ENCODE measurements at places on chromosomes 6 and 20.

- no peak for DNase-seq
Measured at GRCh38 chr20:60058879-60059278, 100.7 kb downstream of the CDH26 start.

DNA sequence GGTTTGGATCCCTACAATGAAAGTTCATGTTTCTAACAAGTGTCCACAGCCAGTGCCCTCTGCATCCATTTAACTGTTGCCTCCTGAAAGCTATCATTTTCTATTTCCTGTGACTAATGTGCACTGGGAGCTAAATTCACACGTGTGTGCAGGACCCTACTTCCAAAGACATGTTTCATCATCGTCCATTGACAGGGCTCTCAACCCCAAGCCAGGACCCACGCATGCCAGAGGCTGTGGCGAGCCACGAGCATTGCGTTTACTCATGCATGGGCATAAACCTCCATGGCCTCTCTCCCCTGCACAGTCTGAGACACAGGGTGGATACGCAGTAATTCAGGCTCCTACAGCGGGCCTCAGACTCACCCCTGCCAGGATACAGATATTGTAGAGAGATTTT lies 153.2 kb downstream of the MAFB start:
- no peak for DNase-seq

DNA sequence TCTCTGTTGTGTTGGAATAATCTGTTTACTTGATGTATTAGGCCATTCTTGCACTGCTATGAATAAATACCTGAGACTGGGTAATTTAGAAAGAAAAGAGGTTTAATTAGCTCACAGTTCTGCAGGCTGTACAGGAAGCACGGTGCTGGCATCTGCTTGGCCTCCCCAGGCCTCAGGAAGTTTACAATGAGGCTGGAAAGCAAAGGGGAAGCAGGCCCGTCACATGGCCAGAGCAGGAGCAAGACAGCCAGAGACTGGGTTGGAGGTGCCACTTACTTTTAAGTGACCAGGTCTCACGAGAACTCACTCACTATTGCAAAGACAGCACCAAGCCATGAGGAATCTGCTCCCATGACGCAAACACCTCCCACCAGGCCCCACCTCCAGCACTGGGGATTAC lies 50.6 kb upstream of the FUCA2 start:
- no peak for DNase-seq

GRCh38 chr6:142463988-142464387 lies 162.2 kb downstream of the ADGRG6 start:
- DNase-seq: no peak

GRCh38 chr6:128276311-128276710 lies 244.1 kb downstream of the PTPRK start:
- DNase-seq: no peak

DNA sequence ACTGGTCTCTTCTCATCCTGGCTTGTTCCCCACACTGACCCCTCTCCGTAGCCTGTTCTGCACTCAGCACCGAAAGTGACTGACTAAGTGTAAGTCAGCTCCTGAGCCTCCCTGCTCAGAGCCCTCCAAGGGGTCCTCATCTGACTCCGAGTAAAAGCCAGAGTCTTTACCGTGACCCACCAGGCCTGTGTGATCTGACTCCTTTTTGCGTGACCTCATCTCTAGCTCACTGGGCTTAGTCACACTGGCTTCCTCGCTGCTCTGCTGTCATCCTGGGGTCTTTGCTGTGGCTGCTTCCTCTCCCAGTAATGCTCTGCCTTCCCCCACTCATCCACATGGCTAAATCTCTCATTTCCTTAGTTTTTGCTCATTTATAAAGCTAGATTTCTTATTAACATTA lies 116.6 kb downstream of the PLCB4 start:
- no peak for DNase-seq

- no peak for DNase-seq
Measured at GRCh38 chr6:158665332-158665731, 15.5 kb downstream of the SYTL3 start.

- DNase-seq: no peak
Measured at GRCh38 chr6:144347448-144347759, 62.3 kb downstream of the UTRN start.

- no peak for DNase-seq
Measured at GRCh38 chr6:19169366-19169765, 667.8 kb upstream of the ID4 start.

DNA sequence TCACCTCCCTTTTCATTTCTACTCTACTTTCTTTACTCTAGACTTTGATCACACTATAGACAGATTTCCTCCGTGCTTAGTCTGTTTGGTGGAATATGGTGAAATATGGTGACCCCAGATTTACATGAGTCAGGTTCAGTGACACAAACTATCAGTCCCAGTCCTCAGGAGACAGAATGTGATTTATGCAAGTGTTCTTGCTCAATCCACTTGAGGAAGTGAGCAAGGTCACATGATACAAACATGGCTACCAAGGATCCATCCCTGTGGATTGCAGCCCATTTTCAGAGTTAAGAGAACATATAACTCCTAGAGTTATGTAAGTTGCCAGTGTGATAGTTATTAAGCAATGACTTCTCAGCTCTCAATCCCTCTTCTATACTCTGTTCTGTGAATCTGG lies 23.7 kb upstream of the TSHZ2 start:
- no peak for DNase-seq

- no peak for DNase-seq
Measured at GRCh38 chr6:32837651-32838113, 857 bp downstream of the TAP2 start.

GRCh38 chr6:77368660-77369313 lies 94.5 kb downstream of the HTR1B start:
- DNase-seq: no peak

GRCh38 chr6:87827346-87827745 lies 125.3 kb upstream of the AKIRIN2 start:
- DNase-seq: no peak

GRCh38 chr6:131510094-131510493 lies 62.9 kb upstream of the ARG1 start:
- DNase-seq: no peak

GRCh38 chr6:317448-318144 lies 25.3 kb downstream of the DUSP22 start:
- DNase-seq: no peak

DNA sequence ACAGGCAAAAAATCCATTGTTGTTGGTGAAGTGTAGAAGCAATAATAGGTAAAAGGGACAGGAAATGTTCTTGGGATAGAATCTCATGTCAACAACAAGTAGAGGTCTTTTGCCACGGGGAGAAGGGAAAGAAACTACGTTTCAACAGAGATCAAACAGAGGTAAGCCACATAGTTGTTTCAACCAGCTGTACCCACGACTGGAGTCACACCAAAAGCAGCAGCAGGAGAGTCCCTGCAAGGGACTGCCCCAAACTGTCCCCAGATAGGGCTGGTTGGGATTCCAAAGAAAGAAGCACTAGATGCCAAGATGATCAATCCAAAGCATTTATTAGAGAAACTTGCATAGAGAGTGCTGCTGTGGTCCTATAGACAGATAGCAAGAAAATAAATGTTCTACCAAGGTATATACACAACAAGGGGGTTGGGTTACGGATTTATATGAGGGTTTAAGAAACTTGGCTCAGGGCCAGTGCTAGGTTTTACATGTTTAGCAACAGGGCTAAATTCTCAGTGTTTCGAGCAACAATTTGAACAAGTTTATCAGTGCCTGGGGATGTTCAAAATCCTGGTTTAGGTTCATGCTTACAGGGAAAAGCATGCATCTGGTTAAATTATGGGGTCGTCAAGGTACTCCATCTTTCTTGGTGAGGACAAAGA lies 466.5 kb downstream of the MMUT start:
- no peak for DNase-seq

- no peak for DNase-seq
Measured at GRCh38 chr6:45450831-45451230, 73.1 kb upstream of the SUPT3H start.

GRCh38 chr6:5303682-5304081 lies 42.4 kb downstream of the FARS2 start:
- DNase-seq: peak; percentile 32

DNA sequence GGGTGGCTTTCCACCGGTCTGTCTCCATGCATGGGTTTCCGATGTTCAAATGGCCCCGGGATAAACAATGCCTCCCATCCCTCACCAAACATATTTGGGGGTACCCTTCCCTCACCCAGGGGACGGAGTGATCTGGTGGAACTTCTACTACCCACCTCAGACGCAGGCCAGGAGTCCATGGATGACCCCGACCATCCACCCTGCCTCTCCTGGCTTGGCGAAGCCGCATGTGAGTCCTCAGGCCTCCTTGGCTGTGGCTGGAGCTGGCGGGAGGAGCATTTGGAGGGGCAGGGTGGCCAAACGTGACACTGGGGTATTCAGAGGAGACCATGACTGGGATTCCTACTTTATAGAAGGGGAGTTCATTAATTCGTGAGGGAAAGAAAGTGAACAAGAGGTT lies 45.9 kb upstream of the FRMD1 start:
- no peak for DNase-seq

DNA sequence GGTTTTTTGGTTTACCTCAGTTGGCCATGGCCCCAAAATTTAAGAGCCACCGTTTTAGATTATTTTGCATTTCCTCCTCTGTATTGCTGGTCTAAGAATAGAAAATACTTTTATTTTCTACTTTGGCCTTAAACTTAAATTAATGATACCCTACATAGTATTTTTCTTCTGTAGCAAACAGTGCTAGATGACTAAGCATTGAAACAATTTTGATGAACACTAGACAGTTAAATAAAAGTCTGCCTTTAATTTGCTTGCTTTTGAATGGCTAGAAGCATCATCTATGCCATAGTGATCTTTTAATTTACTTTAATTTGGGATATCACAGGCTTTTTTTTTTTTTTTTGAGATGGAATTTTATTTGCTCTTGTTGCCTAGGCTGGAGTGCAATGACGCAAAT lies 106.4 kb downstream of the CD109 start:
- no peak for DNase-seq

- no peak for DNase-seq
Measured at GRCh38 chr20:57244627-57245214, 21.7 kb downstream of the BMP7 start.

GRCh38 chr6:35984701-35985100 lies 39.7 kb downstream of the SLC26A8 start:
- DNase-seq: no peak

Data from NCI-H446 (cell line).